GM12864 (cell line): ENCODE measurements at places on chromosomes 5 and 9.

- DNase-seq = no peak
Measured at GRCh38 chr5:171422902-171423663, 3.6 kb downstream of the FGF18 start.

- DNase-seq = no peak
Measured at GRCh38 chr9:114779352-114779845, 26.4 kb downstream of the TNFSF15 start.

DNA sequence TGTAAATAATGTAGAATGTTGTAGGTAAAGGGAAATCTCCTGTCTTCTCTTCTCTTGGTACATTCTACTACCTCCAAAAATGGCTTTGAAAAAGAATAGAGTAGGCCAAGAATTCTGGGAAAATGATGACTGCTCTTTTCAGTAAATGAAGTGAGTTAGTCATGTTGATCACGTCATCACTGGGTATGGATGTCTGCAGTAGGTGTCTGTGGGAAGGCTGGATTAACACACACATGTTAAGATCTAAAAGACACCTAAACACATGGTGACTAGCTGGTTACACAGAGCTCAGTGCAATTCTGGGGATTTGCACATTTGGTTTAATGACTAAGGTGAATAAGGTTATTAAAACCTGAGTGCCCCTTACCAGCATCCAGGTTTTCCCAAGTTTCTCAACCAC, 161.5 kb downstream of the CEP120 start:
- no peak for DNase-seq

DNA sequence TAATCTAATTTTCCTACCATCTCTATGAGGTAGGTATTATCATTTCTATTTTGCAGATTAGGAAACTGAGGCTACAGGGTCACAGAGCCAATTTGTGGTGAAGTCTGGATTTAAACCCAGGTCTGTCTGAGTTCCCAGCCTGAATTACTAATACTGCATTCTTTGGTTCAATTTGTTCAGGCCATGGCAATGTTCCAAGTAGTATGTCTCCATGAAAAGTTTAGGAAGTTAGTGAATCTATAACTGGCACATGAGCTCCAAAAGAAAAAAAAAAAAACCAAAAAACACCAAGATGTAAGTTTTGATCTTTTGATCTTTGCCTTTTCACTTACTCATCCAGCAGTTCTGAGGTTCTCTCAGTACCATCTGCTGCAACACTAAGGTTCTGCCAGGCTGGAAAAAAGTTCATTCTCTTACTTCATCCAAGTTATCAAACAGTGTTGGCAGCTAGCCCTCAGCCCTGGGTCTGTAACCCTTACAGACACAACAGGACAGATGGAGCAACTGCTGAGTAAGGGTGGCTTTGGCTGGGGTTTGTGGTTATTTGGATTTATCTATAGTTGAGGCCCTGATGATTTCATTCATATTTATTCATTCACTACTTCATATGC, 4.4 kb upstream of the TMEM268 start:
- no peak for DNase-seq
